ENCODE measurements at places on chromosomes 13 and 19.

DNA sequence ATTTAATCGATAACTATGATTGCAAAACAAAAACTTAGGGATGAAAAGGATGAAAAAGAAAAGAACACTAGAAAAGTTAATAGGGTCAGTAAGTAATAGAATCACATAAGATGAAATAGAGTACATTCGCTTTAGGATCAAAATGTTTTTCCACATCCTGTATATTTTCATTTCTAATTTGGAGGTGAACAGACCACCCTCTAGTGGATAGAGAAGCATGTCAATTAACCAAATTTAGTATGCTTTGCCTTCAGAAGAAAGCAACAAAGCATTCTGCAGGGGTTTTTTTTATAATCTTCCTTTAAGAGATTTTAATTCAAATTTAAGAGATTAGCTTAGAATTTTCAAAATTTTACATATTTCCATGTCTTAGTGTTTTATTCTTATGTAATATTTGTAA, 611.0 kb upstream of the SGCG start:
- no peak for DNase-seq

DNA sequence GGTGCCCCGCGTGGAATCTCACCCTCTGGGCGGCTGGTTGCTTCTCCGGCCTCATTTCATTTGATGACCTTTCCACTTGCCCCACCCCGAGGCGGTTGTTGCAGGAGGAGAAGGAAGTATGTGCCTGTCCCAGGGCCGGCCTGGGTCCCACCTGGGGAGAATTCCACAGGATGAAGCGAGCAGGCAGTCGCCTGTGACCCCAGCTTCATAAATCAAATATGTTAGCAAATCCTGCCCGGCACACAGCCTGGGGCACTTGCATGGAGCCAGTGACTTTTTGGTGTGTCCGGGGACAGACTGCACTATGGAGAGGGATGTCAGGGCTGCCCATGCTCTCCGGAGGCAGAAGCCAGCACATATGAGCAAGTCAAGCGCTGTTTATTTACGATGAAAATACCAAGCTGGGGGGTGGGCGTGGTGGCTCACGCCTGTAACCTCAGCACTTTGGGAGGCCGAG, 19.7 kb upstream of the ZBTB7A start:
- DNase-seq, result no peak

DNA sequence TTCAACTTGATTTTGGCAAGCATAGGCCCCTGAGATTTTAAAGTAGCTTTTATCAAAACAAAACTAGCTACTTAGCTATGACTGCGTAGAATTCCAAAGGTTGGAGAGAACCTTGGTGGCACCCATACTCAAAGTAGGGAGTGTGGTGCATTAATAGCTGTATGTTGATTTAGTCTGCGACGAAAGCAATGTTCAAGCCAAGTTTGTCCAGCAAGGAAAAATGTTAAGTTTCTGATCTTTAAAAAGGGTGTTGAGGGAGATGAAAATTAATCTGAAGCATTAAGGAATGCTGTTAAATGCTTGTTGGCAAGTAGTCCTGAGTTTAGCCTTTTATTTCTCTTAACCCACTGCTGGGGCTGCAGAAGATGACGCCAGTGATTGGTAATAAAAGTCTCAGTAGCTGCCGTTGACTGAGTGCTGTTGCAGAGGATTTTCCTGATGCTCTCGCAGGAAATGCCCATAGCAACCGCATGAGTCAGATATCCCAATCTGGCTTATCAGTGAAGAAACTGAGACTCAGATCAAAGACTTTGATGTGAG, 75.9 kb upstream of the RNF113B start:
- DNase-seq, result no peak

GRCh38 chr19:38263689-38264485, 486 bp upstream of the SPINT2 start:
- peak; percentile 77 for DNase-seq

DNA sequence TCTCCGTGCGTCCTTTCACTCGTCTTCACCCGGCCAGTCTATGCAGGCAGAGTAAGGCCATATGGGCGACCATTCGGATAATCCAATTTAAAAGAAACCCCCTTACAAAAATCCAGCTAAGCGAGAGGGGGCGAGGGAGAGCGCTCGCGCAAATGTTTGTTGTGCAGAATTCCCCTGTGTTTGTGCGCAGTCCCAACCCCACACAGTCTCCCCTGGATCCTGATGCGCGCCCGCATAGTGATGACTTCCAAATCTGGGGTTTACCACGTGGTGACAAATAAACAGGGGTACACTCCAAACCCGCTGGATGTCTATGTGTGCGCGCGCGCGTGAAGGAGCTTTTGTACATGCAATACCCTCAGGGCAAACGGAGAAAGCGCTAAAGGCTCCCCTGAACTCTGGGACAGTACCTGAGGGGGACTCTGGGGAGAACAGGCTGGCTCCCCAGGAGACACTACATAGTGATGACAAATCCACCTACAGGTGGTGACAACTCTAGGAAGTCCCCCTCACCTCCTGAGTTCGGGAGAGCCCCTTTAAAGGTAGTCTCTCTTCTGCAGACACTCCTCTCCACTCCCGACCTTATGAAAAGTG, 8.5 kb downstream of the SOX21 start:
- DNase-seq, result no peak

DNA sequence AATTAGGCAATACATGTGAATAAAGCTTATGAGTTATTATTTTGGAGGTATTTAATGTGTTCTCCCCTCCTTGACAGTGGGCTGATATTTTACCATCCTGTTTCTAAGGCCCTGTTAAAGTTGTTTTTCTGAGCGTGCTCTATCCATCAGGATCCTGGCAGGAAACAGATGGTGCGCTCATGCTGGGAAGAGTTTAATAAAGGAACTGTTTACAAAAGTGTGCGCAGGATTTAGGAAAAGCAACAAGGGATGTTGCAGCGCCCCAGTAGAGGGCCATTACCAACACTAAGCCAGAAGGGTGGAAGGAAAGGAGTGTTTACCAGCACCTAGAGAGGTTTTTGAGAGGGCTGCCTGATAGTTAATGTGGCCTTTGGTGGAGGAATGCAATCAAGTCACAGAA, 374.5 kb downstream of the KCNRG start:
- no peak for DNase-seq

DNA sequence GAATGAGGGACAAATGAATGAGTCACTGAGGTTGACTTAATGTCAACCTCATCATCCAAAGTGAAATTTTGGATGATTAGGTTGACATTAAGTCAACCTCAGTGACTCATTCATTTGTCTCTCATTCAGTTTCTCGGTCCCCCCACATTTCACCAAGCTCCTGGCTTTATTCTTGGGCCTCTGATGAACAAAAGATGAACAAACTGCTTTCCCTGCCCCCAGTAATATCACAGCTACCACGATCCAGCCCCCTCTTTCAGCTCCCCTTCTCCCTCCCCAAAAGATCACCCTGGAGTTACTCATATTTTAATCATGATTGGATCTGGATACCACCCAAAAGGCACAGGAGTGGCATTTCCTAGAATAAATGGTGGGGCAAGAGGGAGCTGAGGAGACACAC, 10.8 kb downstream of the CEACAM18 start:
- DNase-seq, result no peak

DNA sequence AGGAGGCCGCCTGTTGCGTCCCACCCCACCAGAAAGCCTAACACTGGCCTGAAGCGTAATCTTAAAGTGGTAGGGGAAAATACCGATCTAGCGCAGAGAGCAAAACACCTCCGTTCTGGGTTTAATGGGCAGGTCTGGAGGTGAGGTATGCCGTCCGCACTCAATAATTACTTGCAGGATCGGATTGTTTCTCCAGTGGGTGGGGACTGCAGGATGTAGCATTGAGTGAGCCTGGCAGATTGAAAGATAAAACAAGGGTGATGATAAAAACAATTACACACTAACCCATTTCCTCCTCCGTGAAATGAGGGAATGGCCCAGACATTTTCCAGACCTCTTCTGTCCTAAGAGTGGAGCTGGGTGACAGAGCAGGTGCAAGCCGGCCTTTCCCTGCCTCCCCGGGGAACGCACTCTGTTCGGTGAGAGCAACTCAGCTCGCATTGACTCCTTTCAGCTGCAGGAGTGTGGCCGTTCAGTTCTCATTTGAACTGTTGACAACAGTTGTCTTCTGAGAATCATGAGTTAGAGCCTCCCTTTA, 110.2 kb upstream of the DOCK9 start:
- DNase-seq, result no peak

DNA sequence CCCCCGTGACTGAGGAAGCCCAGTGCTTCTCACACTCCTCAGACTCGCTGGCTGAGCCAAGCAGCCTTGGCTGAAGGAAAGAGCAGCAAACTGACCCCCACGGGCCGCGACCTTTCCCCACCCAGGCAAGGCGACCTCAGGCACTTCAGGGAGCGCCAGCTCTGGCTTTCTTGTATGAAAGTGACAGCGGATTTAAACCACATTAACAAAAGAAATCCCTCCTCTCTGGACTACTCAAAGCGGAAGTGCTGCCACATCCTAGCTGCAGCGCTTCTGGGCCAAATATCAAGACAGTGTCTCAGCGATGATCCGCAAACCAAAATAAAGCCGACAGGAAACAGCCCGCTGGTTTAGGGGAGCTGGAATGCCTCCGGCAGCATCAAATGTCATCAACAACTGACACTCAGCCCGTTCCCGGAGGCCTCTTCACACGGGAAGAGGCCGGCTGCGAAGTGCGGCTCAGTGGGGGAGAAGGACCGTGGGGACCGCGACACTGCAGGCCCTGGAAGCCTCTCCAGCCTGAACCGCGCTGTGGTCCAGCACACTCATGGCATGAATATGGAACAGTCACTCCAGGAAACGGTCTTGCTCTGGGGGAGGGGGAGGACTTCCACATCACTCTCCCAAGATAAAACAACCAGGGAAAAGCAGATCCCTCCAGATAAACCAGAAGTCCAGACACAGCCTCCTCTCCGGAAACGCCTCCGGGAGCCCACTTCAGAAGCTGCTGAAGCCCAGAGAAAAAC, 1.4 kb downstream of the RASA3 start:
- no peak for DNase-seq

DNA sequence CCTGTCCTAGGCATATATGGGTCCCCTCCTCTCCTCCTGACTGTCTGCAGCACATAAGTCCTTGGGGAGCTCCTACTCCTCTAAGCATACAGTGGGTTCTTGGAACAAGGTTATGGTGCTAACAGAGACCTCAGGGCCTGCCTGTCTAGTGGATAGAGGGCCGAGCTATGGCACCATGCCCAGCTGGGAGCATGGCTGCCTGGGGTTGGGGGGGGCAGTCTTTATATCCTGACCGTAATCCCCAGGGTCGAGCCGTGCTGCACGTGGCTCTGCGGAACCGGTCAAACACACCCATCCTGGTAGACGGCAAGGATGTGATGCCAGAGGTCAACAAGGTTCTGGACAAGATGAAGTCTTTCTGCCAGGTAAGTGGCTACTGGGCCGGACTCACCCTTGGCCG, 3.3 kb downstream of the GPI start:
- DNase-seq, result no peak

DNA sequence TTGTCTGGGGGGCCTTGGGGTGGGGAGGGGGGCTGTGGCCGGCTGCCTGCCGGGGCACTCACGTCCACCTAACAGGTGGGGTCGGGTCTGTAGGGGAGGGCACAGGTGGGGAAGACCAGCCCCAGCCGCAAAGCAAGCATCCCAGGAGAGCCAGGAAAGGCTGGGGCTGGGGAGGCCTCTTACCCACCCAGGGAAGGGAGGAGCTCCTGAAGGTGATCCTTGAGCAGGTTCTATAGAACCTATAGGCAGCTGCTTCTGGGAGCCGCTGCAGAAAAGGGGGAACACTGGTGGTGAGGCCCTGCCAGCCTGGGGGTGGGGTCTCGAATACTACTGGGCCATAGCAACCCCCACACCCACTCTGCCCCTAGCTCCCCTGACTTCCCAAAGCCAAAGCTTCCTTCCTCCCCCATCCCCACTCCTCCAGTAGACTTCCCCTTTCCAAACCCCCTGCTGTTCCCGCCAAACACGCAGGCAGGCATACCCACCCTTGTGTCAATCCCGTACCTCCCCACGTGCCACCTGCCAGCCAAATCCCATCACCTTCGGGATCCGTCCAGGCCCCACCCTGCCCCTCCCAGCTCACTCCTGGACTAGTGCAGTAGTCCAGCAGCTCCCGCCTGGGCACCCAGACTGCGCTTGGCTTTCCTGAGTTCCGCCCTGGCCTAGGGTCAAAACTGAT, 5.6 kb downstream of the KLF16 start:
- DNase-seq, result no peak

DNA sequence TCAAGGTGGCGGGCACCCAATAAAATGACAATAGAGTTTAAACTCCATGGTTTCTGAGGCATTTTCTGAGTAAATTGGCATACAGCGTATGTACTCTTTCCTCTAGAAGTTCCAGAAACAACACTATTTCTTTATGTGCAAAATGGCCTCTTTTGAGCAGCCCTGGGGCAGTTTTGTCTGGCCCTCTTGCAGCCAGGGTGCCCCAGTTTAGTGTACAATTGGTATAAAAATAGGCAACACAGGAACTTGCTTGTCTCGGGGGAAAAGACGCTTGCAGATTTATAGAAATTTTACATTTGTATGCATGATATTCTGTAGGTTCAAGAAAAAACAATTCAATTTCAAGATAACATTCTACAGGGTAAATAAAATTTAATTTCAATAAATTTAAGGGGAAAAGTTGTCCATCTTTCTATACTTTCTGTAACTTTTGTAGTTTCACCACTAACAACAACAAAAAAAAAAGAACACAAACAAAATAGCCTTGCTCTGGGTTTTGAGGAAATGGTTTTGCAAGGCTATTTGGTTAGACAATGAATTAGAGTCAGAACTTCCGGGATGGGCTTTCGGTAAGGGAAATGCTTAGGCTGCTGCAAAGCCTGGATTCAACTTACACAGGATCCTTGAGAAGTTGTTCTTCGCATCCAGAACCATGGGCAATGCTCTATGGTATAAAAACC, 45.3 kb downstream of the LRCH1 start:
- DNase-seq, result no peak

- DNase-seq, result no peak
Measured at GRCh38 chr19:31718032-31718431, 368.8 kb upstream of the TSHZ3 start.

- DNase-seq, result no peak
Measured at GRCh38 chr19:1765904-1766799, 12.8 kb downstream of the ONECUT3 start.
